ENCODE measurements at places on chromosomes 7 and 10.

- DNase-seq, result no peak
These were observed 283.4 kb downstream of the CCDC3 start for GRCh38 chr10:12717981-12718707.

DNA sequence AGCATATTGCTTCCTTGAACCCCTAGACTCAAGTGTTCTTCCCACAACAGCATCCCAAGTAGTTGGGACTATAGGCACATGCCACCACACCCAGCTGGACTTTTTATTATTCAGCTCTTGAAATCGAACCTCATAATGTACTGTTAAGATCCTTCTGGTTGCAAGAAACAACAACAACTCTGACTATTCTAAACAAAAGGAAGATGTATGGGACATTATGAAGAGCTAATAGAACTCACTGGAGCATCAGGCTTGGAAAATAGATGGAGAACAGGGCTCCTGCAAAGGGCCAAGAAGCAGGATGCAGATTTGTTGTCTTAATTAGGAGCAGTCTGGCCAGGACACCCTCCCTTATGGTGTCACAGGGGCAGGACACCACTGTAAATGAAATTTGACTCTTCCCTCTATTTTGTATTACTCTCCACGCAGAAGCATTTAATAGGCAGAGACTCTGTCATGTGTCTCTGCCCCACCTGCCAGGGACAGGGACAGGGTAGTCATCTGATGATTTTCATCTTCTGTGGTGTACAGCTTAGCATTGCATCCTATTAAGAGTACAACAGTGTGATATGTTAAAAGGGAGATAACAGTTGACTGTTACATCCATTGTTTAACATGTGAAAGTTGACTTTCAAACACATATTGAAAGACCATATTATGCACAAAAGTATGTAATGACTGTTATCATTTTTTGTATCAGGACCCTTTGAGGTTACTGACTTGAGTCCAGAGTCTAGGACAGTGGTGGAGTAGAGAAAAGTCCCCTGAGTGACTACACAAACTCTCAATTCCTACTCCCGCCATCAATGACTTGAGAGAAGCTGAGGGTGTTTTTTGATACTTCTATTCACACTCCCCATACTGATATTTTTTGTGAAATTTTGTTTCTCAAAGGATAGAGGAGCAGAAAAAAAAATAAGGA is 157.3 kb downstream of the LRRC4 start:
- DNase-seq, result no peak

GRCh38 chr7:148325208-148325607 is 265.4 kb upstream of the C7orf33 start:
- no peak for DNase-seq

DNA sequence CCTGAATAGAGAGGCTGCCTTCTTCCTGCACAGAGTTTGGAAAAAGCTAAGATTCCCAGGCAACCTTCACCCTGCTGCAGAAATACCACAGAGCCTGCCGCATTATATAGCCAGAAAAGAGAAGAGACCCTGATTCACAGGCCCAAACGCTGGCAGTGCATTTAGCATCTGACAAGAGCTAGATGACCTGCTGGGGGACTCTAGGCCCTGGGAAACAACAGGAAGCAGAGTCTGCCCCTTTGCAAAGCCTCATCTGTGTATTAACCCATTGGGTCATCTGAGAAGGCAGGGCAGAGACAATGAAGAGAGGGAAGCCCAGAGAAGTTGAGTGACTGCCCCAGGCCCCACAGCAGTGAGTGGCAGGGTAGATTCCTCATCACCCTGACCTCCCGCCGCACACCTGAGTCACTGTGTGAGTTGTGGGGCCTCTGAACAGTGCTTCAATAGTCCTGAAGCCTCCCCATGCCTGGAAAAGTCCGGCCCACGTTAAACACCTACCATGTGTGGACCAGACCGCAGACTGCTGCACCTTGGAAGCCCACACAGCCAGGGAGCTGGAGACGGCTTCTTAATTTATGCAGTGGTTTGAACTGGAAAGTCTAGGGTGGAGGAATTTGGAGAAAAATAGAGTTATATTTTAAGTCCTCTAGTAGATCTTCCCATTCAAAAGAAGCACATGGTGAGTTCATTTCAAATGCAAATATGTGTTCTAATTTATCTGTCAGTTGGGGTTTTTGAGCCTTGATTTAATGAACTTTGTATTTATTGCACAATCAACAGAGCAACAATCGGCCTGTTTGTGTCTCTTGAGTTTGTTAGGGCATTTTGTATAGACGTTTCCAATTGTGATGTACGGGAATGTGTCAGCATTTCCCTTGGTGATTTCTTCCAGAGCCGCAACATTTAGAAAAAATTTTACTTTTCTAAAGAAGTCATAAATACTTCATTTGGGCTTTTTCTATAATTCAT is 80.4 kb upstream of the GPR26 start:
- DNase-seq, result no peak

DNA sequence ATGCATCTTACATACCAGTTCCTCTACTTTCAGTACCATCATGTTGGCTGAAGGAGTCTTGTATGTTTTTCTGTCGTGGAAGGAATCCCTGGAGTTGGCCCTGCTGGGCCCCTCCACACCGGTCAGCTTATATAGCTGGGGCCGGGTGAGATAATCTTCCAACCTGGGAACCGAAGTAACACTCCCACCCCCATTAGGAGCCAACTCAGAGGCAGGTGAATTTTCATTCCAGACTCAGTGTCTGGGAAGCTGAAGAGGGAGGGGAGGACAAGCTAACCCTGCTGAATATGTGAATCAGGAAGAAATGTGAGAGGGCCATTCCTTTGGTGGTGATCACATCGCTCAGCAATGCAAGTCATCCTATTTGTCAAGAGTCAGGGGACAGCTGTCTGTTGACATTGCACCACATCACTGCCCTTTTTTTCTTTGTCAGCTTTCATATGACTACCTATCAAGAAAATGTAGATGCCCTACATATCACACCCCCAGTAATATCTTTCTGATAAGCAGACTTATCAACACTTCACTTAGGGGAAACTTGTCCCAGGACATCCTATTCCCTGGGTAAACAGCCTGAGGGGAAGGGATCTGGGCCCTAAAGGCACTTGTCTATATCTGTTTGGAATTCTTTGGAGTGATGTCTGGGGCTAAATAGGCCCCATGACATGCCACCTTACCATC is at the start of gene ANKRD1:
ANKRD1 (minus strand) TSS at position 102 of the 681 bp plus-strand sequence; CDS start at position 42, 60 bp downstream.
- DNase-seq, result no peak

- no peak for DNase-seq
These were observed 81.0 kb downstream of the POLL start for GRCh38 chr10:101506829-101507661.

- no peak for DNase-seq
These were observed 256.6 kb upstream of the SEMA3C start for GRCh38 chr7:81175275-81175940.

- no peak for DNase-seq
These were observed 112.1 kb downstream of the ACTR3B start for GRCh38 chr7:152871678-152872060.

DNA sequence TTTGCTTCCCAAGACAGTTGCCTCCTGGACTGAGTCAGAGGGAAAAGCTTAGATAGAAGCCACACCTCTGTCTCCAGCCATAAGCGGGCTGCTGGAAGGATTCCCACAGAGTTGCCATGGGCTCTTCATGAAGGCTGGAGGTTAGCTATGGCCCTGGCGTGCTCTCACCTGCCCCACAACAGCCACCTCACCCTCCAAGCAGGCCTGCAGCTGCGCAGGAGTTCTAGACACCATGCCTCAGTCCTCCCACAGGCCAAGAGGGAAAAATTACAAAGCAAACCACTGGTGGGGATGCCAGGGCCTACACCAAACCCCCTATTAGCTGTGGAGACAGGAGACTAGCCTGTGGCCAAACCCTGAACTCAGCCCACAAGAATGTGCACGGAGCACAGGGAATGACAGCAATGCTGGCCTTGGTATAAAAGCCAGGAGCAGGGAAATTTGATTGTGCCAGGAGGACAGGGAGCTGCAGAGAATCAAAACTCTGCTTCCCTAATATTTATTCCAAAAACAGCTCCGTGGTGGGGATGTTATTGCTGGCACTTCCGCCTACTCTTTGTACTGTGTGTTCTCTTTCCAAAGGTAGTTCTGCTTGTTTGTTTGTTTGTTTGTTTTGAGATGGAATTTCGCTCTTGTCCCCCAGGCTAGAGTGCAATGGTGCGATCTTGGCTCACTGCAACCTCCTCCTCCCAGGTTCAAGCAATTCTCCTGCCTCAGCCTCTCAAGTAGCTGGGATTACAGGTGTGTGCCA is 60.3 kb upstream of the STK17A start:
- no peak for DNase-seq

DNA sequence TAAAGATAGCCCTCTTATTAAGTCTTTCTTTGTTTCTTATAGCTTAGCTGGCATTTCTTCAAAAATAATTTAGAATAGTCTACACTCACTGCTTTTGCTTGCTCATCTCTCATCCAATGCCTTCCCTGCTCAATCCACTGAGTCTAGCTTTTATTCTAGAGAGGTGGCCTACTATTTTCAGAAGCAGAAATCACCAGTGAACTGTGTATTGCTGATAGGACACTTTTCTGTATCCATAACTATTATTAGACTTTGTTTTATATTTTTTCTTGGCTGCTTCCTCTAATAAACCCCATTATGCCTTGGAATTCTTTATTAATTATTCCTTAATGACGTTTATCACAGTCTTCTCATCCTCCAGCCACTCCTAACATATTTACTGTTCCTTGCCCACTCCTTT is 206.8 kb downstream of the SEMA3A start:
- no peak for DNase-seq

DNA sequence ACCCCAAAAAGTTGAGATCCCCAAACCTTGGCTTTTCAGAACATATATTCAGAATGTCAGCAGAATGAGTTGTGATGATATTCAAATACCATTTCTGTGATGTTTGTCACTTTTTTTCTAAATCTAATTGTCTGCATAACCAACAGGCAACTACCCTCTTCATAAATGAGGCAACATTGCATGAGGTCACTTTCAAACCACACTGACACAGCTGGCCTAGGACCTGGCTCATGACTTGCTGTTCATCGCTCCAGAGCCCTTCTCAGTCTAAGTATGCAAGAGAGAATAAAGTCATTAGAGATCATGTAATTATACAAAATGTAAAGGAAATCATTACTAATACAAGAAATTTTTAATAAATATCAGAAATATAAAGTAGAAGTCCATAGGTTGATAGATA is 681.9 kb downstream of the GRM8 start:
- DNase-seq, result no peak

DNA sequence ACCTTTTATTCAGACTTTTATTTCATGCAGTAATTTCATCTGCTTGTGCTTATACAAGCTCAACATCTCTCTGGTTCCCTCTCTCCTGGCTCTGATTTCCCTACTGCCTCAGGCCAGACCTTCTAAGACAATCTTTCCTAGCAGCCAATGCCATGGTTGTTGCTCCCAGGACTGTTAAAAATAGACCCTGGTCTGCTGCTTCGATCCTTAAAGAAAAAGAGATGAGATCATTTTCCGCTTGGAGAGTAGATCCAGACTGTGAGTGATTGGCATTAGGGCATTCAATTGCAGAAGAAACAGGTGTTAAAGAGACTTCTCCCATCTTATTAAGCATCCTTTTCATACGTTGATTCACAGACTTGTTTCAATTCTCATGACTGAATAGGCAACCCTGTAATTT is 68.4 kb upstream of the ITGB1 start:
- no peak for DNase-seq

GRCh38 chr10:102800611-102801335 is 36.4 kb downstream of the CYP17A1 start:
- DNase-seq, result no peak

DNA sequence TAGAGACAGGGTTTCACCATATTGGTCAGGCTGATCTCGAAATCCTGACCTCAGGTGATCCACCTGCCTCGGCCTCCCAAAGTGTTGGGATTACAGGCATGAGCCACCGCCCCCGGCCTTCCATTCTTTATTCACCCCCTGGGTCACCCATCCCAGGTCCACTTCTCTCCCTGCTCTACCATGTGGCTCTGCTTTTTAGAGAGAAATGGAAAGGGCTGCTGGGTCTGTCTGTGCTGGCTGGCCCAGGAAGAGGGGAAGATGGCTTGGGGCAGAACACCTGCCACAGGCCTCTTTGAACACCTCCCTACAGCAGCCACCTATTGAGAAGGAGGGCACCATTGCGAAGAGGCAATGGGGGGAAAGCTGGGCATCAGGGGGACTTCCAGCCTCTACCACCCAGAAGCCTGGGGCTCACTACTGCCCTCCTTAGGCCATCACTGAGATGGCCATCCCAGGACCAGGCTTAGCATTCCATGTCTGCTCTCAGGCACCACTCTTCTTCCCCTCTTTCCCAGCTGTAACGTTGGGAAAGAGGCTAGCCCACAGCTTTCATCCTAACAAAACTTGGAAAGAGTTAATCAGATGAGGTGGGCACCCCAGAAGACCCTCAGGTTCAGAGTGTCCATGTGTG is 256.3 kb downstream of the GRID1 start:
- peak; percentile 46 for DNase-seq

DNA sequence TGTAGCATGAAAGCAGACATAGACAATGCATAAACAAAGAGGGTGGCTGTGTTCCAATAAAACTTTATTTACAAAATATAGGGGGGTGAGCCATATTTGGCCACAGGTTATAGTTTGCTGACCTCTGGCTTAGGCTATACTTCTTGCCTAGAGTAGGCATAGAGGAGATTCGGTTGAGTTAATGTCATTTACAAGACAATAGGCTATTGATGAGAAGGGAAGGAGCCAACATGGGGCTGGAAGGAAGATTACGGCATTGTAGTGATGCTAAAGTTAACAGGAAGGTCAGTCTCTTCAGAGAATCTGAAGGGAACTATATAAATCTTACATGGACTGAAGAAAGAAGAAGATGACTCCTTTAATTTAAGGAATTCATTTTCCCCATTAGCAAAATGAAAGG is 463.5 kb downstream of the HTR7 start:
- DNase-seq, result no peak

DNA sequence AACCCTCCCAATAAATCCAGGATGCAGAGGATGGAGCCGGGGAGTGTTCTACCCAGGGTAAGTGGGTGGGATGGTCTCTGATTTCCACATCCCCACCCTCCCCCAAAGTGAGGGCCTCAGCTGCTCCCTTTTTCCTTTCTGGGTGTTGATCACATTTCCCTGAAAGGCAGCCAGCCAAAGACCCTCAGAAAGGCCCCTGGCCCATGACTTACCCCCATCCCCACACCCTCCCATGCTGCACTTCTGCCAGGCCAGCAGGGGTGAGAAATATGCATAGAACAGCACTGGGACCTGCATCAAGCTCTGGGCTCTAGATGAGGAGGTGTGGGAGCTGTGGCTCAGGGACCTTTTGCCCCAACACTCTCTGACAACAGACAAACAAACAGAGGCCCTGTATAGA is 927.3 kb upstream of the ZNF722 start:
- peak; percentile 24 for DNase-seq

GRCh38 chr7:86644282-86645224 is 844 bp downstream of the GRM3 start:
- DNase-seq, result no peak

GRCh38 chr10:581776-582330 is 107.6 kb downstream of the DIP2C start:
- DNase-seq, result no peak

DNA sequence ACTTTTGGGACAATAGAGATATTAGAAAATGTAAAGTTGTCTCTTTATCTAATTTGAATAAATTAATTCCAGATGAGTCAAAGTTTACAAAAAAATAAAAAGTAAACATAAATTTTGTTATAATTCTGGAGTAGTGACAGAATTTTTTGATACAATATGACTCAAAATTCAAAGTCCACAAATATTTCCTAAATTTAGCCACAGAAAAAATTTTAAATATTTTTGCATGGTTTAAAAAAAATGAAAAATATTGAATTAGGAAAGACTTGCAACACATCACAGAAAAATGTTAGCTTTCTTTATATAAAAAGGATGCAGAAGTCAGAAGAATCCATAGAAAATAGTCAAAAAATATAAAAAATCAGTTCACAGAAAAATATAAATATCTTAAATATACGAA is 117.7 kb downstream of the ARHGAP21 start:
- DNase-seq, result no peak
